ENCODE measurements at places on chromosomes 6 and 20.

- no peak for DNase-seq
These were observed 7.1 kb downstream of the BMP7 start for GRCh38 chr20:57259121-57259937.

GRCh38 chr6:18055714-18056382 is 66.6 kb downstream of the NHLRC1 start:
- DNase-seq, result no peak

- peak; percentile 21 for DNase-seq
These were observed 38.5 kb downstream of the ARFGEF2 start for GRCh38 chr20:48959899-48960550.

DNA sequence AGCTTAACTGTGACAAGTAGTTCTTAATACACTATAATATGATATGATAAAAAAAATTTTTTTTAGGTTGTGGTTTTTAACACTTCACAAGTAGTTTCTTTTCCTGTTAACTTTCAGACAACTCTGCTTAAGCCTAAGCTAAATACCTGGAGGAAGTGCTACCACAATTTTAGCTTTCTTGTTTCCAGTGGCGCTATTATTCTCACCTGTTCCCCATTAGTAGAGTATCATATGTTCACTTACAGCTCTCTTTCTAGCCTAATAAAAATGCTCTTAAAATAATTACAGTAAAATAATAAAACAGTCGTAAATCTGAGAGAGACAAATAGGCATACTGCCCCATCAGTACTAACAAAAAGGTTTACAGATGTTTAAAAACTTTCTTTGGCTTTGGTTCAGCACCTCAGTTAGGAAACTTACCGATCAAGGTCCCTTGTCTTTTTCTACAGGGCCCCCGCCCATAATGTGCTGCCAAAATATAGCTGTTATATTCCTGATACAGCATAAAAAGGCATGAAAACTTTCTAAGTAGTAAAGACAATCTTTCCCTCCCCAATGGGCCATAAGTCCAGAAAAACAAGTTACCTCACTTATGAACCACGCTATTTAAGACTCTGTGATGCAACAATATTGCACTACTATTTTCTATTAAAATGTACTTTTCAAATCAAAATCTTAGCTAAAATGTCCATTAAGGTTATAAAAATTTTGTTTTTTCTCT is 57.9 kb downstream of the SESN1 start:
- DNase-seq, result no peak

DNA sequence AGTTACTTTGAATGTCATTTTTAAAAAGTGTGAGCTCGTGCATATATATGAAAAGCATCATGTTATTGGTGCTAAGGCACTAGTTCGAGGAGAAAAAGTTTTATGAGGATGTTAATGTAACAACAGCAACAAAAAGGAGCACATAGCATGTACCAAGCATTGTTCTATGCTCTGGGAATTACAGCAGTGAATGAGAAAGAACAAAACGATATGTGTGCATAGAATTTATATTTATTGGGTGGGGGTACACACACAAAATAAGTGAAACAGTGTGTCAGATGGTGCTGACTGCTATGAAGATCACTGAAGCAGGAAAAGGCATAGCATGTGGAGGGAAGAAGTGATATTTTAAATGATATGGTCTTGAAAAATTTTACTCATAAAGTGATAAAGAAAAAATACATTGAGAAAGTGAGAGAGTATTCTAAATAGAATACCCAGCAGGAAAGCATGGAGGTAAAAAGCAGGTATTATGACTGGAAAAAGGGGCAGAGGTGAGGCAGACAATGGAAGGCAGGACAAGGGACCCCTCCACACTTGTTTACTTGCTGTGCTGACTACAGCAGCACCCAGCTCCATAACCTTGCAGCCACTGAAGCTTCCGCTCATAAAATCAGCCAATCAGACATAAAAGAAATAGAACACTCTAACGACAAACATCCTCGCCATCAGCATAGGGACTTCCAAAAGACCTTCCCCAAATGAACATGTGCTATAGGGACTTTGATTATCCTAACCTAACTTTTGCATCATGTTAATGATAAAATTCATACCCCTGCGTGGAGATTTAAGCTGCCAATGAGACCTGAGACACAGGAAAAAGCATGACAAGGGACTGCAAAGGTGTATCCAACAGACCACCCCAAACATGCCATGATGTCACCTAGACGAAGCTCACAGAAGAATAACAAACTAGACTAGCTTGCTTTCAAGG is 119.9 kb downstream of the HFE start:
- DNase-seq, result no peak

DNA sequence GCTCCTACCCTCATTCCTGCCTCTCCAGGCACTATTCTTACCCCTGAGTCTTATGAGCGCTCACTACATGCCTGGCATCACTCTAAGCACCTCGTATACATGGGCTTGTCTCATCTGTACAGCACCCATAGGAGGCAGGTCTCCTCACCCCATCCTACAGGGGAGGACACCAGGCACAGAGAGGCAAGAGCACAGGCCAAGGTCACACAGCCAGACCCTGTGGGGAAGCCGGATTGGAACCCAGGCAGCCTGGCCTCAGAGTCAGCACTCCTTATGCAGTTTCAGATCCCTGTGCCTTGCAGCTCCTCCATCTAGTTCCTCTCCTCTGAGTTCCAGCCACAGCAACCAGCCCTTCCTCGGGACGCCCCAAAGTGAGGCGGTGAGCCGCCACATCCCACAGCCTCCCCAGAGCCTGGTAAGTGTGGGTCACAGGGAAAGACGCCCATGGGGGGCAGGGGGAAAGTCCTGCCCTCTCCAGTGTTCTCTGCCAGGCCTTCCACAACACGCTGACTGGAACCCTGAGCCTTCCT is 103.3 kb downstream of the NFATC2 start:
- no peak for DNase-seq

- DNase-seq, result no peak
These were observed 129.4 kb upstream of the AFDN start for GRCh38 chr6:167697316-167697715.

DNA sequence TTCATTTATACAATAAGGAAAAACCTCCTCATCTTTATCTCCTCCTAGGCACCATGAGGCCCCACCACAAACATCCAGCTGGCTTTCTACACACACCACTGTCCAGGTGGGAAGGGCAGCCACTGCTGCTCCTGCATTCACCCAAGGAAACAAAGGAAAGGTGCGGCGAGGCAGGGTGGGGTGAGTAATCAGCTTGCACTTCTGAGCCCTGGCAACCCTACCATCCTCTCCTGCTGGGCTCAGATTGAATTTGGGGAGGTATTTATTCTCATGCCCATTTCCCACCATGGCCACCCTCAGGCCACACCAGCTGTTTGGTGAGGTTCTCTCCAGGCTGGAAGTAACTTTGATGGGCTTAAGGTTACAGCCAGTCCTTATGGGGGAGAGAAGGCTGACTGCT is 31.2 kb upstream of the SPDEF start:
- no peak for DNase-seq

- peak; percentile 83 for DNase-seq
These were observed 34.7 kb upstream of the MICB start for GRCh38 chr6:31462964-31463870.
